CMK (cell line): ENCODE measurements at places on chromosomes 6 and 20.

DNA sequence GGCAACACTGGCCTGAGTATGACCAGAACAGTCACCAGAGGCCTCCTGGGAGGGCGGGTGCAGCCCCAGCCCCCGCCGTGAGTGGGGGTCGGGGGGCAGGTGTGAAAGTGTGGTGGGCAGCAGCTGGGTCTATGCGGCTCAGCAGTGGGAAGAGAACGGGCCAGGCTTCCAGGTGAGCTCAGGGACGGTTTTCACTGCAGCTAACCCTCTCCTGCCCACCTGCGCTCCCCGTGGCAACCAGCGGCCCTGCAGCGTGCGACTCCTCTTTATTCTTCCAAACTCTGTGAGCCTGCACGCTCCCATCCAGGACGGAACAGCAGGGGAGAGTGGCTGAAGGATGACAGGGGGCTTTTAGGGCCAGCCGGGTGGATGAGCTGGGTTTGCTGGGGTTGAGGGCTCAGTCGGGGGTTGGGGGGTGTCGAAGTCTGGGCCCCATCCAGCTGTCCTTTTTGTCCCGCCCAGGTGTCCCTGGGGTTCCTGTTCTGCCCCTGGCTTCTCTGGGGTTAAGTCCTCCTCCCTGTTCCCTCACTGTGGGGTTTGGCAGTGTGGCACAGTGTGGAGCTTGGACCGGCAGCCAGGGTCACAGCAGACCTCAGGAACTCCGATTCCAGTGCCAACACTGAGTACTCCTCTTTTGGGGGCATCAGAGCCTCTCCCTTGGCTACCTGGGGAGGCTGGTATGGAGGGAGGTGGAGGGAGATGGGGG is 859 bp upstream of the BIRC7 start:
- no peak for DNase-seq

DNA sequence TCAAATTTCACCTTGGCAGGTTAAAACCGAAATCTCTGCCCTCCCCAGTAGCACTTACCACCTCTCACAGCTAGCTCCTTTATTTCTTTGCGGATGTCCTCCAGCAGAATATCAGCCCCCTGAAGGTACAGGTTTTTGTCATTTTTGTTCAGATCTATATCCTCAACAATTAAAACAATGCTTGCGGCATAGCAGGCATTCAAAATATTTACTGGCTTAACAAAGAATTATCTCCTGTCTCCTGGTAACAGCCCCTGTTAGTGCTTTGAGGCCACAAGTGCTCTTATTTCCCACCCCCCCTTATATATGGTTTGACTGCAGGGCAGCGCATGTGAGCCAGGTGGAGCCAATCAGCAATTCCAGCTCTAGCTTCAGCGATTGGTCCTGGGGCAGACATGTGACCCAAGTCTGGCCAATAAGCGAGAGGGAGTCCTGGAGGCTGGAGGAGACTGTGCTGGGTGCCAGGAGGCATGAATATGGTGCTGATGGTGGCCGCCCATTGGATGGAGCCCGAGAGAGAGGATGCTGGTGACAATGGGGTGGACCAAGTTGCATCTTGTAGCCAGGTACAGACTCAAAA is 21.0 kb downstream of the SULF2 start:
- DNase-seq: no peak

DNA sequence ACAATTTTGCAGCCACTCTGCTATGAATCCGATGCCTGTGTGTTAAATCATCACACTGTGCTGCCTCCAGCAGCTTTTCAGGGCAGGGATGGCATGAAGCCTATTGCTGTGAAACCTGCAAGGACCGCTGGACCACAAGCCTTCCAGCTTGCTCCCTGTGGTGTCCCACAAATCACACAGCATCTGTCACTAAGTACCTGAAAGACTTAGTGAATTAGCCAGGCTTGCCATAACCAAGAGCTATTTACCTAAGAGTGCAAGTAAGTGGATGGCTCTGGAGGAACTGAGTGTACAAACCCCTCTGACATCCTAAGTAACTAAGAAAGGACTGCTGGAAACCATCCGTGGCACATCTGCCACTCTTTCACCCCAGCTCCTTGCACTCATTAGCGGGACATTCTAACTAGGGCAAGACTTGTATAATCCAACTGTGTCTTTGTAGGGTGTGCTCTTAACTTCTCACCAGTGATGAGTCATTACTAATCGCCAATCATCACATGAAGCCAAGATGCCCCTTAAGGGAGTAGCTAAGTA is 34.7 kb downstream of the FOXQ1 start:
- DNase-seq: no peak

DNA sequence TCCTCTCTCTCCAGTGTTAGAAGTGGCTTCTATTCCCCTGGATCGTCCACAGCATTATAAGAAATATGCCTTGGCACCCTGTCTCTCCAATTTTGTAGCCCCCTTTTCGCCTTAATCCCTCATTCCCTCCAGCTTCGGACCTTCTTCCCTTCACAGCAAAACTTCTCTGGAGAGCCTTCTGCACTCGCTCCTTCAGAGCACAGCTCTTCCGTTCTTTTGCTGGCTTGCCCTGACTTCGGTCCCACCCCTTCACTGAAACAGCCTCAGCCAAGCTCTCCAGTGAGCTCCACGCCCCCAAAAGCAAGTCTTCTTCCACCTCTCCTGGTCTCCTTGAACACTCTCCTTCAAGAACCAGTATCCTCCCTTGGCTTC is 134.7 kb upstream of the RNF24 start:
- DNase-seq: no peak

DNA sequence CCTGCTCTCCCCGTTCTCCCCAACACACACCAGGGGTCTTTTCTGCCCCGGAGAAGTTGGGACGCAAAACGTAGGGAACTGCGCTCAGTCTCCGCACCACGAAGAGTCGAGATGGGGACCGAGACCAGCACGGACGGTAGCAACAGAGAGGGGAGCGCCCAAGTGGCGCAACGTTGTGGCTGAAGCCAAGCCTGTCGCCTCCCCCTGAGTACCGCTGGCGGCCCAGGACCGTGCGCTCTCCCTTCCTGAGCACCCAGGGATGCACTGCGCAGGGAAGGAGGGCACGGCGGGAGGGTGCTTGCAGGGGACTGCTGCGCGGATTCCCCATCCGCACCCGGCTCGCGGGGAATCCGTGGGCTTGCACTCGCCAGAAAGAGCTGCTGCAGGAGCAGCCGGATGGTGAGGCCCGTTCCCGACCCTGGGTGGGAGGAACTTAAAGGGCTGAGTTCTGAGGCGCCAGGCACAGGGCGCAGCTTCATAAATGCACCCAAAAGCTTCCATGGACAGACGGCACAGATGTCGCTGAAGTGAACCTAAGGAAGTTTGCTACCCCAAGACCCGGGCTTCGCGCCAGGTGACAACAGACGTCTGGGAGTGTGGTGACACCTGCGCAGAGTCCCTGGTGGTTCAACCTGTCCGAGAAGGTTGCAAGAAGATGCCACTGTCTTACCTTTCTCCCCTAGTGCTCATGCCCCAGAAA is 178.7 kb downstream of the TBXT start:
- DNase-seq: no peak

- DNase-seq: no peak
These were observed 5.6 kb downstream of the SLC17A5 start for GRCh38 chr6:73648166-73648565.

DNA sequence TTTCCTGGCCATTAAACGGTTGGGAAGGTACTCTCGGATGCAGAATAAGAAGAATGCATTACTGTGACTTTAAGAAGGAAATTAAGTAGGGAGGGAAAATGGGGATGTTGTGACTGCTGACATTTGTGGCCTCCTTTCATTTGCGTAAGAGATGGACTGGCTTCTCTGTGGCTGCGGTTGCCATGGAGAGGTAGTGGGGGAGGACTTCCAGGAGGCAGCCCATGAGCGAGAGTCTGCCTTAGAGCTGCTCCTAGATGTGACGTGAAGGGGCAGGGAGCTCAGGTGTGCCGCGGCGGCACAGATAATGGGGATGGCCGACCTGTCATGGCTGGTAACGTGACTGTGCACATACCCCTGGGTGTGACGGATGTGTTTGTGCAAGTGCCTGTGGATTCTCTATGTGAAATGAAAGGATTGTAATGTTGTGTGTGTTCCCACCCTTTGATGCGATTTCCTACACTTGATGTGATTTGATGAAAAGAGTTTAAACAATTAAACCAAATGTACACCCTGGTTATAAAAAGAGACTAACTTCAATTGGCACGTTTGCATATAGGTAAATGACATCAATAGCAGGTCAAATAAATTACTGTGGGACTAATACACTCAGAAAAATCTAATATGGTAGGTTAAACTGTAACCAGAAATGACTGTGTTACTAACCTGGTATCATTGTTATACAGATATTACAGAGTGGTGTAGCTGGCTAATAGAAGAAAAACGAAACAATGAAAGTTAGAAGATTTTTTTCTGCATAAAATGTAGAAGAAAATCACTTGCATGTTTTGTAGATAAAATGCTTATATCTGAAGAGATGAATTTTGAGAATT is 48.9 kb downstream of the HIVEP1 start:
- DNase-seq: no peak

DNA sequence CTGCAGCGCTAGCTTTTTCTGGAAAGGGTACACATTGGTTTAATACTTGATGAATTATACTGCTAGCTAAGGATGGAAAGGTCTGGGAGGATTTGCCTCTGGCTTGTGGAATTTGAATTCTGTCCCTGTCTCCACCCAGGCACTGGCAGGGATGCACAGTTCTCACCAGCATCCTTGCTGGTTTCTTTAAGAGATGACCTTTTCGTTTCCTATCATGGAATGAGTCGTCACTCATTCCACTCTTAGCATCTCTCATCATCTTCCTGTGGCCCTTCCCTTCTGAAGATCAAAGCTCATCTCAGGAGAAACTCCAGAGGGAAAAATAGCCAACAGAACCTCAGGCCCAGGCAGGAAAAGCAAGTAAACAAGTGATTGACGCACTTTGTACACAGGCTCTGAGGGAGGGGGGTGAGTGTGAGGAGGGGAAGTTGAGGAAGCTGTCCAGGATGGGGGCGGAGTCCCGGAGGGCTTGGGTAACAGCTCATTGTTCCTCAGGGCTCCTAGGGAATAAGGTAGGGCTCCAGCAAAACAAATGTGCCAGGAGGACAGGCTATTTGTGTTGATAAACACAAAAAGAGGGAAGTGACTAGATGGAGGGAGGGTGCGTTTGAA is 25.7 kb upstream of the SAYSD1 start:
- no peak for DNase-seq

DNA sequence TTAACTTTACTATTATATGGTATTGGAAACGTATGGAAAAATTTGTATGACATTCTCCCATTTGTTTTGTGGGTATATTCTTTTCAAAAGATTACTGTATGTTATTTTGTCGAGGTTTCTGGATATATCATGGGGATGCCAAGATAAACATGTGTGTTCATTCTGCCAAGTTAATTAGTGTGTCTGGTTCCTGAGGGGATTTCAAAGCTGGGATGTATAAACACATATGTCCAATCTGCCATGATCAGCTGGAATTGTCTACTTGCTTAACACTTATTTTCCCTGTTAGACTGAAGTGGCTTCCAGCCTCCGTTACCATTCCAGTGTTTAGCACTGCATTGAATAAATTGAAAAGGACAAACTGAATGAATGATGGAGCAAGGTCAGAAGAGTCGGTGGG is 86.2 kb downstream of the DNAH8 start:
- DNase-seq: no peak

DNA sequence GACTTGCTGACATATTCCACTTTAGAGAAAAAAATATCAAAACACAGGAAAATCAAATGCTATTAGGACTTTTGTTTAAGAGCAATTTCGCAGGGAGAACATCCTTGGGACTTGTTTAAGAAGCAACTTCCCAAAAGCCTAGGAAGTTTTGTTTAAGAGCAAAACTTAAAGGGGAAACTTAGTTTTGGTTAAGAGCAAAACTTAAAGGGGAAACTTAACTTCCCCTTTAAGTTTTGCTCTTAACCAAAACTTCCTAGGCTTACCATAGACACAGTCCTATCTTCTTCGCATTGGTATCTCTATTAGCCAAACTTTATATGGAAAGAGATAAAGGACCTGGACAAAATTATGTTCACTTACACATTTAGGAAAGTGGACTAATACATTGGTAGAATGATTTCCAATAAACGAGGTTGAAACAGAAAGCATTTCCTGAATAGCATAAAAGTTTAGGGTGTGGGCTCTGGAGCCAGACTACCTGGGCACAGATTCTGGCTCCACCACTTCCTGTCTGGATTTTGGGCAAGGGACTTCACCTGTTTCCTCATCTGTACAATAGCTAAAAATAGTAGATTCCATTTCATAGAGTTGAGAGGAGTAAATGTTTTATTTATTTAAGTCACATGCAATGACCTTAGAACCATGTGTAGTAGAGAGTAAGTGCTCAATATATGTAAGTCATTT is 15.7 kb downstream of the PAQR8 start:
- DNase-seq: no peak

- no peak for DNase-seq
These were observed 326.6 kb upstream of the RNF24 start for GRCh38 chr20:4341804-4342485.

- no peak for DNase-seq
These were observed 19.3 kb downstream of the BCAS1 start for GRCh38 chr20:54051068-54051467.

- no peak for DNase-seq
These were observed 608.2 kb downstream of the PRKN start for GRCh38 chr6:162119341-162119740.

GRCh38 chr6:37972994-37973757 is 153.6 kb downstream of the ZFAND3 start:
- no peak for DNase-seq

DNA sequence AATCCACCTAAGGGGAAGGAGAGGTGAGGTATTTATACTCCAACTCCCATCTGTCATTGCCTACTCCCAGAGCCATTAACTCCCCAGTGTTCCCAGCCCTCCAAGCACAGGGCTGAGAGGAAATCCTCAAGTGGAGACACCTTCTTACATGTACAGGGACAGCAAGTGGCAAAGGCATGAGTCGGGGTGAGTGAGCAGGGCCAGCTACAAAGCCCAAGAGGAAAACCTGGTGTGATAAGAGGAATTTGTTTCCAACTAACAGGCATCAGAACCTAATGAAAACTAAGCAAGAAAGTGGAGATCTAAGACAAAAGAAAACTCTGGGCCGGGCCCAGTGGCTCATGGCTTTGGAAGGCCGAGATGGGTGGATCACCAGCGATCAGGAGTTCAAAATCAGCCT is 70.0 kb upstream of the SRSF6 start:
- DNase-seq: no peak

GRCh38 chr6:11006061-11006460 is 38.0 kb downstream of the ELOVL2 start:
- no peak for DNase-seq

- no peak for DNase-seq
These were observed 30.6 kb upstream of the LY86 start for GRCh38 chr6:6557886-6558285.

- no peak for DNase-seq
These were observed 10.7 kb downstream of the HCK start for GRCh38 chr20:32062776-32063170.

DNA sequence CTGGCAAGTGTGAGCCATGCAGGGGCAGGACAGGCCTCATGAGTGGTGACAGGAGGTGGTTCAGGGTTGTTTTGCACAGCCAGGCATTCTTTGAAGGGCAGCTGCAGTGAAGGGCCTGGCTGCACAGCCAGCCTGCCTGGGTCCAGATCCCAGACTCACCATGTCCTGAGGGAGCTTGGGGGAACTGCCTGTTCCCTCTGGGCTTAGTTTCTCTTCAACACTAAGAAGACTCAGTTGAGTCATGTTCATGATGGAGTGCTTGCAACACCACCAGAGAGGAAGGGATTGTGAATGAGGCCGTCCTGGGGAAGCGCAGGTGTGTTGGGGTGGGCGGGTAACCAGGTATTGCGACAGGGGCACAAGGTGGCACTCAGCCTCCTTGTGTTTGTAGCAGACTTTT is 102.4 kb downstream of the CDH26 start:
- no peak for DNase-seq
